Panc1 (cell line): ENCODE measurements at places on chromosomes 5 and 9. TPM values are rescaled to one million over a fixed set of nuclear protein-coding genes. Genes with fewer than 3 reads are reported as not detected.

STKLD1 gene
- 0.74 TPM for total RNA-seq

GRCh38 chr5:1245905-1246576 is 20.9 kb downstream of the SLC6A18 start:
- no peaks in the 10 kb centered on the region; the same call in 1 of the 2 replicates for H3K27me3 ChIP-seq
- no peaks in the 10 kb centered on the region for H3K4me1 ChIP-seq
- no peak overlapping the region for H3K4me3 ChIP-seq
- DNase-seq, result no peak

DNA sequence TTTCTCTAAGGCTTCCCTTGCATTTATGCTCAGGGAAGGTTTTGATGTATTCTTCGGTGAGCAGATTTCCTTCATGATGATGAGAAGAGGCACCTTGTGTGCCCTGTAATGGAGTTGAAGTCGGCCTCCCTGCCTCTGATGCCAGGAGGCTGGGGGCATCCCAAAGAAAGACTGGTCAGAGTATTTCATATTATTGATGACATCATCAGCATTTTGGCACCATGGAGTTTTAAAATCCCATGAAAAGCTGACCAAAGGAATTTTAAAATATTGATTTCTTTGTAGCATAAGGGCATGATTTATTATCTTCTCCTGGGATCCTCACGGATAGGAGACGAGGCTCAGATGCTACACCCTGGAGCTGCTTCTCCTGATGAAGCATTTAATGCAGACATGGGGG is 231.2 kb upstream of the IRX1 start:
- no peak overlapping the region for H3K4me3 ChIP-seq
- no peaks in the 10 kb centered on the region for H3K4me1 ChIP-seq
- no peaks in the 10 kb centered on the region for H3K36me3 ChIP-seq
- no peaks in the 10 kb centered on the region for H3K27me3 ChIP-seq
- no peak for DNase-seq

TXNDC8 gene
- total RNA-seq, result not detected

GRCh38 chr5:154273028-154273617 is 82.6 kb downstream of the GALNT10 start:
- no peak overlapping the region for H3K4me3 ChIP-seq
- no peaks in the 10 kb centered on the region for H3K36me3 ChIP-seq
- 0 out of 2 replicates have a peak, but pooled peaks cover 9% of the 10 kb centered on the region for H3K4me1 ChIP-seq
- no peak overlapping the region for H3K27ac ChIP-seq
- no peaks in the 10 kb centered on the region for H3K27me3 ChIP-seq
- DNase-seq, result no peak

DNA sequence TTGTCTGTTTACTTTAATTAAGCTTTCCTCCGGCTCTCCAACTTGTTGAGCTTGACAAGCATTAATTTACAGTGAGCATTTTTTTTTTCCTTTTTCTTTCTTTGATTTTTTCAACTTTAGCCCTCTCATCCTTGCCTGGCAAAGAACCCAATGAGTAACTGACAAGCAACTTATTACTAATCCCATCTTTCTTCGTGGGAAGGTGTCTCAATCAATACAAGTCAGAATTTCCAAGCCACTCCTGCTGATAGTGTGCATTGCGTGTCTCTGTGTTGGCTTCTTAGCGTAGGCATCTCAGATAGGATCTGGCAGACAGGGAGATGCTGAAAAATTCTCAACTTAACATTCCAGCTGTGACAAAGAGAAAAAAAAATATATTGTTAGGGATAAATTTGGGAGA is 527.7 kb upstream of the WWC1 start:
- no peak overlapping the region for H3K4me3 ChIP-seq
- DNase-seq, result no peak
- no peaks in the 10 kb centered on the region for H3K4me1 ChIP-seq

GRCh38 chr5:68464424-68464823 is 248.9 kb downstream of the PIK3R1 start:
- H3K4me1 ChIP-seq, result no peaks in the 10 kb centered on the region
- DNase-seq, result no peak

- peaks cover 6% of the 10 kb centered on the region; the same call in 1 of the 2 replicates for H3K4me1 ChIP-seq
- no peak for DNase-seq
- H3K27me3 ChIP-seq, result no peaks in the 10 kb centered on the region
- H3K27ac ChIP-seq, result no peak overlapping the region
- H3K4me3 ChIP-seq, result no peak overlapping the region
Observed at GRCh38 chr5:159854916-159855315, 61.4 kb upstream of the ADRA1B start.

GRCh38 chr5:128920345-128921215 is 44.7 kb upstream of the SLC27A6 start:
- no peak for DNase-seq
- no peaks in the 10 kb centered on the region for H3K27me3 ChIP-seq
- no peak overlapping the region for H3K27ac ChIP-seq
- no peak overlapping the region for H3K4me3 ChIP-seq
- no peaks in the 10 kb centered on the region for H3K36me3 ChIP-seq

DNA sequence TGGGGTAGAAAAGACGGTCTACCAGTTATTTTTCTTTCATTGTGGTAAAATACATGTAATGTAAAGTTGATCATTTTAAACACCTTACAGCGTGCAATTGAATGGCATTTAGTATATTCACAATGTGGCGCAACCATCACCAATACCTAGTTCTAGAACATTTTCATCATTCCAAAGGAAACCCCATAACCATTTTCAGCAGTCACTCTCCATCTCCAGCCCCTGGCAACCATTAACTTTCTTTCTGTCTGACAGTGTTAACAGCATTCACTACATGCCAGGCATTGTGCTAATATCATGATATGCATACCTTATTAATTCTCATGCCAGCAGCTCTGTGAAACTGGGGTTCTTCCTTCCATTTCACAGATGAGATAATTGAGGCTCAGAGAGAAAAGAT is 32.0 kb downstream of the PTGS1 start:
- H3K27me3 ChIP-seq, result no peaks in the 10 kb centered on the region
- no peaks in the 10 kb centered on the region for H3K36me3 ChIP-seq
- H3K4me1 ChIP-seq, result no peaks in the 10 kb centered on the region
- no peak overlapping the region for H3K27ac ChIP-seq
- no peak overlapping the region for H3K4me3 ChIP-seq

DNA sequence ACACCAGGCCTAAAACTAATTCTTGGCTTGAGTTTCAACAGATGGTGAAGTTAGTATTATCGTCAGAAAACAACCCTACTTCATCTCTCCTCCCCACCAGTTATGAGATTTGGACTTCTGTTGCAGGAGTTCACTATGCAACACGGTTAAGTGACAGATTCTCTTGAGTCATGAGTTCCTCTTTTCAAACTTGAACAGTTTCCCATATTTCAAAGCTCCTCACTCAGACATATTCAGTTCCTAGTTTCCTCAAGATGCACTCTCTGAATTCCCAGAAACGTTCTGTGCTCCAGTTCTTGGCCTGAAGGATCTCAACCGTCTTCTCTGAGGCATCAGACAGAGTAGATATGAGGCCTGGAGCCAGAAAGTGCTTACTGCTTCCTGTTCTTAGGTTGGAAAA is 7.3 kb upstream of the PTGER4 start:
- no peaks in the 10 kb centered on the region for H3K27me3 ChIP-seq
- H3K27ac ChIP-seq, result no peak overlapping the region; the same call in 1 of the 2 replicates
- no peak for DNase-seq
- H3K36me3 ChIP-seq, result no peaks in the 10 kb centered on the region
- peaks cover 10% of the 10 kb centered on the region for H3K4me1 ChIP-seq

- peaks cover 9% of the 10 kb centered on the region for H3K4me1 ChIP-seq
- H3K27ac ChIP-seq, result no peak overlapping the region
- H3K4me3 ChIP-seq, result no peak overlapping the region
Observed at GRCh38 chr9:75085640-75086039, 2.3 kb downstream of the NMRK1 start.

DNA sequence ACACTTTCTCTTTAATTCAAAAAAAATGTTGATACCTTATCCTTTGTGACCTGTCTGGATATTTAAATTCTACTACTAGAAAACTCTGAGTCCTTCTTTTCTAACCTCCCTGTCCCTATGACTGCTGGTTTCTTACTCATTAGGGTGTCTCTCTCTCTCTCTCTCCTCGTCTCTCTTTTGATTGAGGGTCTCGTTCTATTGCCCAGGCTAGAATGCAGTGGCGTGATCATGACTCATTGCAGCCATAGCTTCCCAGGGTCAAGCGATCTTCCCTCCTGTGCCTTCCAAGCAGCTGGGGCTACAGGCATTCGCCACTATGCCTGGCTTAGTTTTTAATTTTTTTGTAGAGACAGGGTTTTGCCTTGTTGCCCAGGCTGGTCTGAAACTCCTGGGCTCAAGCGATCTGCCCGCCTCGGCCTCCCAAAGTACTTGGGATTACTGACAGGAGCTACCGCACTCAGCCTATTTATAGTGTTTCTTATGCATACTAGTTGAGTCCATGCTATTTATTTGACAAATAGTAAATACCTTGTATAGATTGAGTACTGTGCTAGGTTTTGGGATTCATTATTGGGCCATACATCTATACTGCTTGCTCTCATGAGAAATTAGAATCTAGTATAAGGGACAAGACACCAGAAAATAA is 61.9 kb downstream of the NSD1 start:
- no peak overlapping the region for H3K27ac ChIP-seq
- H3K27me3 ChIP-seq, result no peaks in the 10 kb centered on the region
- no peak for DNase-seq
- no peak overlapping the region for H3K4me3 ChIP-seq

GRCh38 chr9:114729706-114730105 is 47.7 kb upstream of the TEX48 start:
- no peaks in the 10 kb centered on the region for H3K27me3 ChIP-seq
- DNase-seq, result no peak
- no peak overlapping the region for H3K4me3 ChIP-seq
- no peak overlapping the region for H3K27ac ChIP-seq

DNA sequence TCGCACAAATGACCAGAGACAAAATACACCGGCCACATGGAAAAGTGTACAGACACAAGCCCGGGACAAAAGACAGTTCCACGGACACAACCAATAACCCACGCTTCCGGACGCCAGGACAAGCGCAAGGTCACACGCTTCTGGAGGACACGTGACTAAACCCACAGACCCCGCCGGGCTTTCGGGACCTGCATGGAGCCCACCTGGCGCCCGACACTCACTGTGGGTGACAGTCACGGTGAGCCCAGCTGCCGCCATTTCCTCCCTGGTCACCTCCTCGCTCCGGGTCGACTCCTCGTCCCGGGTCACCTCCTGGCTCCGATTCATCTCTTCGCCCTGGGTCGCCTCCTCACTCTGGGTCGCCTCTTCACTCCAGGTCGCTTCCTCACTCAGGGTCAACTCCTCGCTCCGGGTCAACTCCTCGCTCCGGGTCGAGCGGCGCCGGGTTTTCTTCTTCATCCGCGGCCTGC is 470 bp downstream of the BAG1 start:
- H3K36me3 ChIP-seq, result peaks cover 42% of the 10 kb centered on the region
- DNase-seq, result no peak
- peaks cover 15% of the 10 kb centered on the region for H3K4me1 ChIP-seq
- peak overlapping the region; percentile 96 for H3K4me3 ChIP-seq

GRCh38 chr9:65403721-65404120 is 118.7 kb upstream of the FOXD4L5 start:
- H3K4me3 ChIP-seq, result no peak overlapping the region
- H3K27me3 ChIP-seq, result no peaks in the 10 kb centered on the region
- no peak overlapping the region for H3K27ac ChIP-seq
- no peaks in the 10 kb centered on the region for H3K36me3 ChIP-seq

DNA sequence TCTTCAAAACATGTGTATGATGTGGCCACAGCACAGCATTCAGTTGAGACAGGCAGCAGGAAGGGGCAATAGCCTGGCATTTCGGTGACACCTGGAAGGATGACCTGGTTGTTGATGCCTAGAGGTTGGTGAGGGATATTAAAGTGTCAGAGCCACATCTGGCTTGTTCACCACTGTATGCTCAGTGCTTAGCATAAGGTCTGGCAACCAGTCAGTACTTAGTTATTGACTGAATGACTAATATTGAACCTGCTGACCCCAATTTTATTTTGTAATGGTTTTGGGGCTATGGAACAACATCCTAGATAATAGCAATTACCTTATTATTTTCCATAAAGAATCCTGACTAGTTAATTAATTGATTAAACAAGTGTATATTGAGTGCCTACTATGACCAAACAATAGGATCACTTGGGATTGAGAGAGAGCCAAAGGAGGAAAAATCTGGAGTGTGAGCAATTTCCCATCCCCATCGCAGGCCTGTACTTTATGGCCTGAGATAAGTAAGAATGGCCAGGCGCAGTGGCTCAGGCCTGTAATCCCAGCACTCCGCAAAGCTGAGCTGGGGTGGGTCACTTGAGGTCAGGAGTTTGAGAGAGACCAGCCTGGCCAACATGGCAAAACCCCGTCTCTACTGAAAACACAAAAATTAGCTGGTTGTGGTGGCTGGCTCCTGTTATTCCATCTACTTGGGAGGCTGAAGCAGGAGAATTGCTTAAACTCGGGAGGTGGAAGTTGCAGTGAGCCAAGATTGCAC is 85.4 kb upstream of the PLPP1 start:
- H3K27me3 ChIP-seq, result no peaks in the 10 kb centered on the region
- no peaks in the 10 kb centered on the region for H3K4me1 ChIP-seq
- H3K36me3 ChIP-seq, result no peaks in the 10 kb centered on the region
- DNase-seq, result no peak

- no peaks in the 10 kb centered on the region for H3K4me1 ChIP-seq
- no peaks in the 10 kb centered on the region for H3K27me3 ChIP-seq
- H3K36me3 ChIP-seq, result no peaks in the 10 kb centered on the region
- no peak overlapping the region for H3K27ac ChIP-seq
- H3K4me3 ChIP-seq, result no peak overlapping the region
- no peak for DNase-seq
Observed at GRCh38 chr5:110346893-110347358, 379.5 kb downstream of the TMEM232 start.

GABBR2 gene
- 6.3 TPM for total RNA-seq

SH2D3C gene
- 0.49 TPM for total RNA-seq

GRCh38 chr5:106964132-106964531 is 706.6 kb downstream of the EFNA5 start:
- H3K36me3 ChIP-seq, result no peaks in the 10 kb centered on the region
- H3K27me3 ChIP-seq, result no peaks in the 10 kb centered on the region
- no peak overlapping the region for H3K27ac ChIP-seq
- DNase-seq, result no peak
- no peaks in the 10 kb centered on the region for H3K4me1 ChIP-seq
- no peak overlapping the region for H3K4me3 ChIP-seq

SLC1A1 gene
- 0.05 TPM for total RNA-seq

FAM114A2 gene
- total RNA-seq, result 20.7 TPM

GRCh38 chr5:38613490-38613889 is 57.0 kb upstream of the LIFR start:
- H3K4me1 ChIP-seq, result peaks cover 7% of the 10 kb centered on the region; the same call in 1 of the 2 replicates
- no peak overlapping the region for H3K4me3 ChIP-seq
- H3K27ac ChIP-seq, result no peak overlapping the region
- no peaks in the 10 kb centered on the region for H3K27me3 ChIP-seq
- no peak for DNase-seq
